ENCODE measurements at places on chromosomes 1 and 21. TPM values are rescaled to one million over a fixed set of nuclear protein-coding genes. Genes with fewer than 3 reads are reported as not detected.

Gene IQGAP3
- total RNA-seq: 3.7 TPM

Gene PTGFRN
- 105 TPM for total RNA-seq

Gene GPA33
- total RNA-seq: under 0.01 TPM

Gene MAP3K21
- 0.52 TPM for total RNA-seq

Gene FCRL1
- total RNA-seq: under 0.01 TPM

Gene OR2L2
- not detected for total RNA-seq

Gene DNALI1
- total RNA-seq: 1.0 TPM

Gene LCE6A
- total RNA-seq: not detected

Gene PBX1
- total RNA-seq: 53.2 TPM

Gene BEST4
- not detected for total RNA-seq

Gene F3
- 1.6 TPM for total RNA-seq

Gene UBR4
- 73.6 TPM for total RNA-seq
